A549 treated with RU486 at 1 μM for 4 hours (cell line): ENCODE measurements at places on chromosomes 11 and 22. TPM values are rescaled to one million over a fixed set of nuclear protein-coding genes. Genes with fewer than 3 reads are reported as not detected.

LARGE1 gene
- 2.8 to 5.8 TPM (median 3.9 TPM) in 5 replicates for total RNA-seq

TIGD3 gene
- 0.58 to 1.2 TPM (median 0.86 TPM) in 5 replicates for total RNA-seq

SCARF2 gene
- total RNA-seq: 0.55 to 1.3 TPM (median 0.84 TPM) in 5 replicates

CCDC116 gene
- 0.06 to 0.12 TPM (median 0.10 TPM) in 3 of 5 replicates, not detected in the others for total RNA-seq

SULT4A1 gene
- not detected in 5 replicates for total RNA-seq

SMDT1 gene
- 21.3 to 48.9 TPM (median 42.4 TPM) in 5 replicates for total RNA-seq

C11orf42 gene
- total RNA-seq: not detected in 5 replicates

ATP5MG gene
- total RNA-seq: 164 to 227 TPM (median 194 TPM) in 5 replicates

TYR gene
- total RNA-seq: not detected in 5 replicates

MMP8 gene
- total RNA-seq: not detected in 5 replicates

C11orf21 gene
- not detected in 5 replicates for total RNA-seq

RTN4R gene
- 5.6 to 12.3 TPM (median 10.0 TPM) in 5 replicates for total RNA-seq

OR5D18 gene
- not detected in 5 replicates for total RNA-seq

MDK gene
- total RNA-seq: 16.7 to 22.6 TPM (median 21.1 TPM) in 5 replicates

RASGRP2 gene
- 0.41 to 1.5 TPM (median 1.2 TPM) in 5 replicates for total RNA-seq

OR8B8 gene
- not detected in 5 replicates for total RNA-seq

VWCE gene
- total RNA-seq: 0.50 to 0.81 TPM (median 0.74 TPM) in 5 replicates

SOX6 gene
- 0.11 to 0.15 TPM (median 0.15 TPM) in 3 of 5 replicates, not detected in the others for total RNA-seq

GLB1L2 gene
- 1.8 to 2.4 TPM (median 2.0 TPM) in 5 replicates for total RNA-seq

EIF1AD gene
- 38.9 to 45.8 TPM (median 39.4 TPM) in 5 replicates for total RNA-seq

DGAT2 gene
- total RNA-seq: 1.7 to 3.2 TPM (median 2.3 TPM) in 5 replicates

ARHGAP20 gene
- 0.02 TPM in 1 of 5 replicates, not detected in the others for total RNA-seq

TMPRSS5 gene
- total RNA-seq: 0.07 to 0.20 TPM (median 0.12 TPM) in 4 of 5 replicates, not detected in the other
